ENCODE measurements at places on chromosomes 6 and 20.

DNA sequence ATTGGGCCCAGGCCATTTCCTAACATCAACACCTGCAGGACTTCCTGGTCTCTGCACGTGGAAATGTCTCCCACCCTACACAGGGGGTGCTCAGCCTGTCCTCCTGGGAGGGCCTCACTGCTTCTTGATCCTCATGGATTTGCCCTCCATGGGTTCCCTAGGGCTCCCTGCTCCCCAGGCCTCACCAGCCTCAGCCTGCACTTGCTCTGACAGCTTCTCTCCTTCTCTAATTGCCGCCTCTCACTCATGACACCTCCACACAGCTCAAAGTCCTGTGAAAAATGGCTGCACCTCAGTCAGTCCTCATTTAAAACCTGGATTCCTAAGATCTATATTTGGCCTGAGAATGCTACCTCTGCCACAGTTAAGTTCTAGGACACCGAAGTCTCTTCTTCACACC lies 130.6 kb downstream of the PXDC1 start:
- no peak for DNase-seq

DNA sequence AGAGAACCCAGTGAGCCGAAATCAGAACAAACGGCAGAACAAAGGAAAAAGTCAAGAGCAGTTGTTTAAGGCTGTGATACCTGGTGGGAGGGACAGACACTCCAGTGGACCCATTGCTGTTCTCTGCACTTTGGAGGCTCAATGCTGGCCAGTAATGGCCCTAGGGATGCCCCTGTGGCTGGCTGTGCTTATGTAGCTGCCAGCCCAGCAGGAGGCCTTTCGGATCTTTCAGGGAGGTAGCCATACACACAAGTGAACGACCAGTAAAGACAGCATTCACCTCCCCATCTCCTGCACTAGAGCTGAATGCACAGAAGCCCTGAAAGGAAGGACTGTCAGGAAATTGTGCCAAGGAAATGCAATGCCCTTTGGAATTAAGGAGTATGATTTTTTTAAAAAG lies 34.3 kb downstream of the GPLD1 start:
- no peak for DNase-seq

GRCh38 chr20:47818466-47818865 lies 33.2 kb upstream of the SULF2 start:
- DNase-seq: no peak

- no peak for DNase-seq
These were observed 52.7 kb downstream of the PYGB start for GRCh38 chr20:25300496-25301170.

- no peak for DNase-seq
These were observed 3.3 kb downstream of the SLC17A2 start for GRCh38 chr6:25927178-25927577.

GRCh38 chr6:130377915-130378314 lies 12.1 kb downstream of the TMEM200A start:
- DNase-seq: no peak

- DNase-seq: no peak
These were observed 123.7 kb upstream of the FOXQ1 start for GRCh38 chr6:1188199-1188598.

- no peak for DNase-seq
These were observed 179.5 kb upstream of the LAMP5 start for GRCh38 chr20:9334866-9335265.
